ENCODE measurements at places on chromosomes 11 and 22.

- no peak for DNase-seq
Measured at GRCh38 chr11:72228844-72229231, 4.3 kb downstream of the INPPL1 start.

DNA sequence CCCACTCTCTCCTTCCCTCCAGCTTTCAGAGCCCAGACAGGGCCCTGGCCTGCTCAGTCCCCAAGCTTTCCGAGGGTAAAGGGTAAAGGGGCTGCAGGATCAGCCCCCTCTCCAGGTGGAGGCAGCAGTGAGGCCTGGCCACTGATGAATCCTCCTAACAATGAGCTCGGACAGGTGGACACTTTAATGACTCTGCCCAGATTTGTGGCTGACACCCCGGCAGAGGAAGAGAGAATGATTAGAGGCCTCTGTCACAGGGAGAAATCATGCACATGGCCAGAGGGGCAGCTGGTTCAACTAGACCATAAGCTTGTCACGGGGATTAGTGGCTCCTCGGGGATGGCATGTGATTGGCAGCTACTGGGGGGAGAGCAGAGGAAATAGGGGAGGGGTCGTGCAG lies 587.5 kb upstream of the B3GAT1 start:
- DNase-seq = no peak

DNA sequence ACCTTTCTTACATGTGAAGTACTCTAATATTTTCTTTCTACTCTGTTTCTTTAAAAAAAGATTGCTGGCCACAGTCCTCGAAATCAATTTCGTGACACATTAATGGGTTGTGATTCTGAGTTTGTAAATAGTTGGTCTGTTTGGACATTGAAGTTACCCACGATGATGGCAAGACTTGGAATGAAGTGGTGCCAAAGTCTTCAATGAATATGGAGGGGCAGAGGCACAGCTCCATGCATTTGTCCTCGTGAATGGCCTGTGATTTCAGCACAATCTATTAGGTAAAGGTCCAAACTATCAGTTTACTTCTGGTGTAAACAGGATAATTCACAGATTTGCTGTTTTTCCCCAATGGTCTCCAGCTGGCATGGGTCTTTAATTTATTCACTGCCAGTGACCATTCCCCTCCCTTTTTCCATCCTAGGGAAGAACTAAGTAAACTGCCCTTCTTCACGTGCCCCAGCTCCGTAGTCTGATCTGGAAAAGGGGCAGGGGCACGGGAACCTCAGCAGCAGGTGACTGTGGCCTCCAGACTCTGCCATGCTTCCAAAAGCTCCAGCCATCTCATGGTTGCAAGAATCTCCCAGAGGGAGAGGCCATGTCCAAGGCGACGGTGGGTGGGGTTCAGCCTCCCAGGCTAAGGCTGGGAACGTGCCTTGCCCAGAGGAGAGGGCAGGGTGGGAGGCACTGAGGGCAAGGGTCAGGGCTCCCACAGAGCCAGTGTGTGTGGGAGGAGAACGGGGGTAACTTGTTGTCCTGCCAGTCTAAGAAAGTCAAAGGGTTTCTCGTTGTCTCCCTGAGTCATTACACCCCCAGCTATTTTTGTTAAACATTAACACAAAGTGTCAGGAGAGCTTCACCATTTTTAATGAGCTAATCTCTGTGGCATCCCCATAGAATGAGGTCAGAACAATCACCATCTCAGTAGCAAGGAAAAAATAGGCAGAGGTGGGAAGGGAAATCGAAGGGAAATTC lies 16.9 kb upstream of the PEX26 start:
- DNase-seq = no peak

GRCh38 chr11:112195951-112196351 lies 20.6 kb downstream of the BCO2 start:
- DNase-seq = no peak

- no peak for DNase-seq
Measured at GRCh38 chr11:11435635-11436034, 82.6 kb upstream of the CSNK2A3 start.
